ENCODE measurements at places on chromosomes 6 and 20.
A peak's percentile ranks its signal among the peaks of the same experiment; 100 is the strongest.

GRCh38 chr6:26476896-26477295, 19.1 kb downstream of the BTN2A1 start:
- DNase-seq: no peak

GRCh38 chr6:11277275-11278206, 45.1 kb upstream of the NEDD9 start:
- DNase-seq: no peak

- no peak for DNase-seq
These were observed 1235.4 kb upstream of the GJE1 start for GRCh38 chr6:140897349-140897748.

DNA sequence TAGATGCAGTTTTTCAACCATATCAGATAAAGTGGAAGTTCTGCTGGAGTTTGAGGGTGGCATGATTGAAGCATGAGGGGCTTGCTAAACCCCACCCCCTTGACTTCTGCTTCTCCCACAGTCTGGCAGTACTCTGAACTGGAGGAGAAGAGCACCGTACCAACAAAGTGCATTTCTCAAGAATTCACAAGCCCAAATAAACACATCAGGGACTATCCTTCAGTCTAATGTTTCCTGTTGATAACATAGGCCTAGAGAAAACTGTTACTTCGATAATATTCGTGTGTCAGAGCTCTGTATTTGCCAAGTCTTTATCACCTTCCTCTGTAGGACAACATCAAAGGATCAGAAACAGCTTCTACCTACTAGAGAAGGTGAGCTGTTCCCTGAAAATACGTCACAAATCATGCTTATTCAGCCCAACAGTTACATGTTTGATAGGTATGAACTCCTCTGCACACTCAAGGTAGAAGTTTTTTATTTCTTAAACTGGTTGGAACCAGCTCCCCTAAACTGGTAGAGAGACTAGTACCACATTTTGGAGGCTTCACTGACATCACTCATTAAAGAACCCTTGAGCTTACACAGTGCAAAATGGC, 153.2 kb upstream of the PRND start:
- no peak for DNase-seq

DNA sequence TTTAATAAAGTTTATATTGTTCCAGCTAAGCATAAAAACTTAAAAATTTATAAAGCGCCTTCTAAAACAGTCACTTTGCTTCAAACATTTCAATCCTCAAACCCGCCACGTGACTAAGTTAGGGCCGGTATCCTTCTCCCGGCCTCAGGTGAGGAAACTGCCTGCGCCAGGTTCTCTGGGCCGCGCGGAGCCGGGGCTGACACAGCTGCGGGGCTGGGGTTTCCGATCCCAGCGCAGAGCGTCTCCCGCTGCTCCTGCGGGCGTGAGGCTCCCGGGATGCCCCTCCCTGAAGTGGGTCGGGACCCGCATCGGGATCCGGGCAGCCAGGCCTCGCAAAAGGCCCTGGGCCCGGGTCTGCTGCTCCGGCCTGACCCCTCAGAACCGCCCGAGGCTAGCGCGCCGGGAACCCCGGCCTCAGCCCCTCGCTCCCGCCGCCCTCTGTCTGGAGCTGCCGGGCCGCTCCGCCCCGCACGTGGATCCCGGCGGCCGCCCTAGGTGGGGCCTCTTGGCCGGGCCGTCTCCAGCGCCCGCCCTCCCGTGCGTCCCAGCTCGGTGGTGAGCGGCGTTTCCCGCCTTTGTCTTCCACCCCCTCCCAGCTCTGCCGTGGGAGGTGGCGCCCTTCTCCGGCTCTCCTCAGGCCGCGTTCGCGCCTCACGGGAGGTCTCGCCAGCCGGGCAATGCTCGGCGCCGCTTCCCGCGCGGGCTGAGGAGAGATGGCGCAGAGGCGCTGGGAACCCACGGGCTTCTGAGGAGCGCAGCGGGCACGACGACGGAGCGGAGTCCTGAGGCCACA, 267.9 kb downstream of the DLL1 start:
- DNase-seq: peak; percentile 86

DNA sequence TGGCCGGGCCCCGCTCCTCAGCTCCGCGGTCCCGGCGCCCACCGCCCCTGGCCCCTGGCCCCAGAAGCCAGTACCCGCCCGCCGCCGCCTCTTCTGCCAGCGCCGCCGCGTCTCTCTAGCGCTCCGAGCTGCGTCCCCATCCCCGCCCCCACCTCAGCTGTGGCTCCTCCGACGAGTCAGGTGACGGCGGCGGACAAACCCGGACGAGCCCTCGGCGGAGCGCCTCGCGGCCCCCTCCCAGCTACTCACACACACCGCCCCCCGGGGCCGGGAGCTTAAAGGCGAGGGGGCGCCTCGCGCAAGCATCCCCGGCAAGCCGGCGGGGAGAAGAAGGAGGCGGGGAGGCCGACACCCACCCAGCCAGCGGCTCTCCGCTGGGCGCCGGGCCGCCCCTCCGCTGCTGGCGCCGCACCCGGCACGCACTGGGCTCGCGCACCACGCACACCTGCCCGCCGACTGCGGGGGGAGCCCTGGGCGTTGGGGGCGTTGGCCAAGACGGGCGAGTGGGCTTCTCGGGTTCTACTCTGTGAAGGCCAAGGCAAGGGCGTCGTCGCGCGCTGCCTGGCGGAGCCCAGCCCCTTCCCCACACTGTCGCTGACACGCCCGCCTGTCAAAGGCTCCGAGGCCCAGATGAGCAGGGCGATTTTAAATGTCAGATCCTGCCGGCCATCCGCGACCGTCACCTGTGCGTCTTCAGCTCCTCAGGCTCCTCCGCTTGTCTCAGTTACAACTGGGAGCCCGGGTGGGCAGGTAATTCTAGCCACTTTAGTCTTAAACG, at the start of gene SNAP91:
TSS of gene SNAP91 (minus strand) at position 132 of the 778 bp plus-strand sequence. CDS start 1,174 bp downstream, outside the sequence.
- peak; percentile 77 for DNase-seq

- DNase-seq: no peak
These were observed 175.4 kb upstream of the PRND start for GRCh38 chr20:4546342-4546741.
